DMS79 (cell line): ENCODE measurements at places on chromosomes 2 and 18.

GRCh38 chr2:106869512-106870275 is 16.3 kb downstream of the ST6GAL2 start:
- no peak for DNase-seq

DNA sequence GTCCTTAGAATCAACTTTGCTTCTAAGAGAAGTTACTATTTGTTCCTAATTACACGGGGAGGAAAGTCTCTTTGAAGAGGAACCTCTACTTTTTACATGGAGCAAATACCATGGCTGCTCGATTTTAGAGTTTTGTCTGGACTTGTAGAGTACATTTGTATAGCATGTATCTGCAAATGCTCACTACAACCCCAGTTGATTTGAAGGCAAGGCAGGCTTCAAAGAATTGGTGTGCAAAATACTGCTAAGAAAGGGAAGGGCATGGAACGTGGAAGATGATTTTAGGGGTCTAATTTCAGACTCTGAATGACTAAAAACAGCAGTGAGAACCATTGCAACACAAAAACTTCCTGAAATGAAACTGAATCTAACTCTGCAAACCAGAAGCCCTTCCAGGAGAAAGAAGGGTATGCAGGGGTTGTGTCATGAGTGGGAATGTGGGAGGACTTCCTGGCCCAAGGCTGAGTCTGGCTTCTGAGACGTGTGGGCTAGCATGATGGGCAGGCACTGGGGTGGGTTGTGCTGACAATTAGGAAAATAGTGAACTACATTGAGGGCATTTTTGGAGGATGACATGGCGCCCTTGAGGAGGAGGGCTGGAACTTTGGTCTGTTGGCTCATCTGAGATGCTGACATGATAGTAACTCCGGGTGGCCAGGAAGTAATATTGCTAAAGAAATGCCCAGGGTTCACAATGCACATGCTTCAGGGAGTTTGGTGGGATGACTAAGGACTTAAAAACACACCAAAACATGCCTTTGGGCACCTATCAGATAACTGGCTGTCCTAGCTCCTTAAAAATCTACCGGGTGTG is 18.9 kb upstream of the IL1R2 start:
- no peak for DNase-seq

GRCh38 chr2:145807554-145807953 is 1287.6 kb upstream of the ZEB2 start:
- DNase-seq, result no peak

- no peak for DNase-seq
These were observed 118.3 kb downstream of the LDLRAD4 start for GRCh38 chr18:13336841-13337240.

DNA sequence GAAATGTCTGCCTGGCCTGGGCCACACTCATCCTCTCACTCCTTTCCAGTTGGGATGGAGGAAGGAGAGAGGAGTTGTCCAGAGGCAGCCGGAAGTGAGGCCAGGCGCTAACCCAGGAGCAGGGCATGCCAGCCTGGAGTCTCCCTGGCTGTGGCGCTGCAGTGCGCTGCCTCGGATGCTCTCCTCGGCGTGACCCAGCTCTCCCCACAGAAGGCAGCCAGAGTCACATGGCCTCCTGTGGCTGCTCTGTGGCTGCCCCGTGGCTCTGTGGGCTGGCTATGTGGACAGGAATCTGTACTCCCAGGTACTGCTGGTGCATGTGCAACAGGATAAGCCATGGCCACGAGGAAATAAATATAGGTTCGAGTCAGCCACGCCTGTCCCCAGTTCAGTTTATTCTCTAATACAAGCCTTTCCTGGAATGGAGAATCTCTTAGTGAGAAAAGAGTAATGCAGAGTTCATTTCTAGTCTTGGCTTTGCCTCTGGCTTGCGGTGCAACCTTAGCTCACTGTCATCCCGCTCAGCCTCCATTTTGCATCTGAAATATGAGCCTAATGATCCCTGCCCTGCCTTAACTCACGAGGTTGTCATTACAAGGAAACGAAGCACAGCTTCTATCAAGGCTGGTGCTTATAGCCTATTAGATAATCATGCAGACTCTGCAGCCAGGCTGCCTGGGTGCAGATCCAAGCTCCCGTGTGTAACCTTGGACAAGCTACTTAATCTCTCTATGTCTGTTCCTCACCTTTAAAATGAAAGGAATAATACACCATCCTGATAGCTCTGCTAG is 106.3 kb downstream of the ANTXR1 start:
- no peak for DNase-seq

- DNase-seq, result no peak
These were observed 370.4 kb downstream of the SOCS6 start for GRCh38 chr18:70659036-70659925.

GRCh38 chr18:26535630-26536029 is 12.7 kb downstream of the KCTD1 start:
- no peak for DNase-seq

- DNase-seq, result no peak
These were observed 404.3 kb downstream of the PID1 start for GRCh38 chr2:228866781-228867180.

DNA sequence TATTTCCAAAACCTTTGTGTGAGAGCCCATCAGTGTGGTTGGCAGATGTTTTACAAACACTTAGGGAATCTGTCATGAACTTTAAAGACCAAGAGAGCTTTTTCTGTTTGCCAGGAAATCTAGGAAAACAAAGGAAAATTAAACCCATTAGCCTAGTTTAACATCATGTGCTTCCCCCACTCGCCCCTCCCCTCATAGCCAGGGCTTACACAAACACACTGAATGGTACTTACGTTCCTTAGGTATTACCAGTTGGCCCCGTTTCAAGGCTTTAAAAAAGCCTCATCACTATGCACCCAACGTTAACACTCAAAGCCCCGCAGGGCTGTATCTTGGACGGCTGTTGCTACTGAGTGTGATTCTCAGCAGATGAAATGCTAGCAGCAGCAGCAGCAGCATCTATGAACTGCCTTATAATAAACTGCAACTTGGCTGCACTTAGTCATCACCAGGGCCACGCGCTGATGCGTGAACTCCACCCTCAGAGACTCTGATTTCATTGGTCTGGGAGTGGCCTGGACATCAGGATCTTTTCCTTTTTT is 20.1 kb upstream of the TTC39C start:
- DNase-seq, result peak; percentile 94

DNA sequence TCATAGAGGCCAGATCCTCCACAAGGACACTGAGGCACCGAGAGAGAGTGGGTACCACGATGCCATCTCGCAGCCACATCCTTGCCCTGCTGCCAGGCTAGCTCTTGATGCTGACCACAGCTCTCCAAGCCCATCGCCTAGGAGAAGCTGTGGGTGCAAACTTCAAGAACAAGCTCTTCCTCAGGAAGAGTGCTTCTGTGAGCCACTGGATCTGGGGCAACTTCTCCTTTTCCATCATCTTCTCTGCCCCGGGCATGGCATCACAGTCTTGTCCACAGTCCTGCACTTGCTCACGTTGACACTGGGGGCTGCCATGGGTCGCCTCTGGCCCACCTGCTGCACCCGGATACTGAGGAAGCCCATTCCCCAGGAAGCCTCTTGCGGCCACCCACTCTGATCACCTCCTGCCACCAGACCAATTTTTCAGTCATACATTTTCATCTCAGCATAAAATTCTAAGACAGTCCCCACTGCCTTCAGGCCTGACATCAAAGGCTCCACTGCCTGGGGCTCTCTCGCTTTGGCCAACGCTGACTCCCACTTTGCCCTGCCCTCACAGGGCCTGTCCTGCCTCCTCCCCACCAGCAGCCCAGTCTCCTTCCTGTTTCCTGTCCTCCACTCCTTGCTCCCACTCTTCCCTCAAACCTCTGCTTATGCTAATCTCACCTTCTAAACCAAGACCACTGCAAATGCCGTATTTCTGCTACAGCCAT is 243.9 kb downstream of the AFF3 start:
- no peak for DNase-seq

DNA sequence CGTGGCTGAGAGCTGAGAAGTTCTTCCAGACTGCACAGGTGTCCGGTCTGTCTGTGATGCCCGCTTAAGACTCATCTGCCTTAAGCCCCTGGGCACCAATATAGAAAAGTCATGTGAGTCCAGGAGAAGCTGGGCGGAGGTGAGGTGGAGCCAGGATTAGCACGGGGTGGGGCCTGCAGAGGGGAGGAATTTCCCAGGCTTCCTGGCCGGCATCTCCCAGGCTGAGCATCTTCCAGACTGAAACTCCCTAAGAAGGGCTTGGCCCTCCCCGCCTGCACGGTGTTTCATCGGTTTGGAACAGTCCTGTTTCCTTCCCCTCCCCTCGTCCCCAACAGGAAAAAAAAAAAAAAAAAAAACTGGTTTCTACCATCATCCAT is 270.3 kb downstream of the ATAD2B start:
- no peak for DNase-seq

DNA sequence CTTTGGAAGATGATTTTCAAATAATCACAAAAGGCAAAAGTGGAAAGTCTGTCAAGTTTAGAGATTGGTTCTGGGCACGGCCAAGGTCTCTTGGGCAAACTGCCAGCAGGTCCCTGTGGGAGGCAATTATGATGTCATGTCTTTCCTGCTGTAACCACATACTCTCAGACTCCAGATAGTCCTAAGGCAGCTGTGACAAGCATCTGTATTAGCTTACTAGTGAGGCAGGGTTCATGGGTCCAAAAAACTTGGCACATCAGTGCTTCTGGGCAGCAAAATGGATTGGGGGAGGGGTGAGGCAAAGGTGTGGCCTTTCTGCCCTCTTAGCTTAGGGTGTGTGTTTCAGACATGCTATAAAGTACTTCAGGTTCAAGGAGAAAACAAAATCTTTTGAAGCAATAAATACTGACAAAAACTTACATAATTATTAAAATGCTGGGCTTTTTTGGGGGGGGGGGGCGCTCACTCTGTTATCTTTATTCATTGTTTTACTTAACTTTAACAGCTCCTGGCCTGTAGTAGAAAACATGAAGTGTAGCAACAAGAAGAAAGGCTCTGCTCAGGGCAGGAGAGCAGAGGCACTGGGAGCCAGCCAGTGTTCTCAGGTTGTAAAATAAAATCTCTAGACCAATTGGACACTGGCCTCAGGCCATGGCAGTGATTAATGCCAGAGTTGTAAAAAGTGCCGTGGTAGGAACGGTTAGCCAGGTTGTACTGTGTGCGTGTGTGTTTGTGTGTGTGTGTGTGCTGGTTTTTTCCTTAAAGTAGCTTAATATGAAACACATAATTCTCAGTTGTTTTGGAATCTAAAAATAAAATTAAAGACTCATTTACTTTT is 14.3 kb upstream of the TANC1 start:
- peak; percentile 97 for DNase-seq

- DNase-seq, result no peak
These were observed 181.3 kb upstream of the AGAP1 start for GRCh38 chr2:235312571-235312970.

- peak; percentile 79 for DNase-seq
These were observed 44.5 kb downstream of the COMMD1 start for GRCh38 chr2:61949714-61950560.

- DNase-seq, result no peak
These were observed 499.8 kb downstream of the IRS1 start for GRCh38 chr2:226299771-226300170.

GRCh38 chr2:232483311-232483922 is 4.2 kb downstream of the ECEL1 start:
- DNase-seq, result no peak

- no peak for DNase-seq
These were observed 23.2 kb downstream of the CENPO start for GRCh38 chr2:24816404-24816803.

DNA sequence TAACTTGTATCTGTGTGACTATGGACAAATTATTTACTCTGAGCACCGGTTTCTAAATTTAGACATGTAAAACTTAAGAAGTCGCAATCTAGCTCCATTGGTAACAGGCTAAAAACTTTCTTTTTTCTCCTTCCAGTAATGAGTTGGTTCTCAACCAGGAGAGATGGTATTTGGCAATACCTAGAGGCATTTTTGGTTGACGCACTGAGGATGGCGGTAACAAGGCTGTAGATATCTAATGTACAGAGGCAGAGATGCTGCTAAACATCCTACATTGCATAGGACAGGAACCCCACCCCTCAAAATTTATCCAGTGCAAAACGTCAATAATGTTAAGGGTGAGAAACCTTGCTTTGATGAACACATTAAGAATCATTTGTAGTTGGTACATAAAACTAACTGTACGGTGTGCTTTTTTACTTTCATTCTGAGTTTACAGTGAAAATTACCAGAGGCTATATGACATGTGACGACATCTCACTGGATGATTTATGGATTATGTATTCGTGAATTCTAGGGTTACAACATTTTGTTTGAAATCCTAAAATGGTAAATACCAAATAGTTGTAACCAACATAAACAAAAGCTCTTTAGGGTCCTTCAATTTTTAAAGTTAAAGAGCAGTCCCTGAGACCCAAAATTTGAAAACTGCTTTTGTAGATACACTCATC is 91.3 kb downstream of the TLK1 start:
- no peak for DNase-seq

DNA sequence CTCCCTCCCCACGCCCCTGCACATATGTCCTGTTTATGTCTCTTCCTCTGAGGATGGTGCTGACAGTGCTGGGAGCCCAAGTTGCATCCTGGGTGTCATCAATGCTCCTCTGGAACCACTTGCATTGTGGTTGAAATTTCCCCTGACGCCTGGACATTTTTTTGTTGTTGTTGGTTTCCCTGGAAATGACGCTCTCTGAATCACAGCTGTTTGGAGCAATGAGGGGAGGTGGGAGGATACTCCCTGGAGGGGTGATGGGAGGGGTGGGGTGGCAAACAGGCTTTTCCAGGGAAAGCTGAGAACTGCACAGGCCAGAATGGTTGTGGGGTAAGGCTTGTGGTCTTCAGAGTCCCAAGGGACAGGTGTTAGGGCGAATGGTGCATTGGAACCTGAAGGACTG is 29.6 kb downstream of the CELF4 start:
- DNase-seq, result no peak

- no peak for DNase-seq
These were observed 224.1 kb upstream of the CCDC150 start for GRCh38 chr2:196415384-196415783.

- DNase-seq, result no peak
These were observed 103.9 kb upstream of the LRP1B start for GRCh38 chr2:142234741-142235140.

DNA sequence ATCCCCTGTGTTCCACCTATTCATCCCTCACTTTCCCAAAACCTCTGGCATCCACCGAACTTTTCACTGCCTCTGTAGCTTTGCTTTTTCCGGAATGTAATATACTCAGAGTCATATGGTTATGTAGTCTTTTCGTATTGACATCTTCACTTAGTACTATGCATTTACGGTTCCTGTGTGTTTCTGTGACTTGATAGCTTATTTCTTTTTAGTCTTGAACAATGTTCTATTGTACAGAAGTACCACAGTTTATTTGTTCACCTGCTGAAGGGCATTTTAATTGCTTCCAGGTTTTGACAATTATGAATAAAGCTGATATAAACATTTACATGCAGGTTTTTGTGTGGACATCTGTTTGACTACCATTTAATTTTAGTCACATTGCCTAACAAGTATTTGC is 154.7 kb upstream of the DOK6 start:
- DNase-seq, result no peak

GRCh38 chr2:51722311-51722710 is 690.4 kb upstream of the NRXN1 start:
- DNase-seq, result no peak

DNA sequence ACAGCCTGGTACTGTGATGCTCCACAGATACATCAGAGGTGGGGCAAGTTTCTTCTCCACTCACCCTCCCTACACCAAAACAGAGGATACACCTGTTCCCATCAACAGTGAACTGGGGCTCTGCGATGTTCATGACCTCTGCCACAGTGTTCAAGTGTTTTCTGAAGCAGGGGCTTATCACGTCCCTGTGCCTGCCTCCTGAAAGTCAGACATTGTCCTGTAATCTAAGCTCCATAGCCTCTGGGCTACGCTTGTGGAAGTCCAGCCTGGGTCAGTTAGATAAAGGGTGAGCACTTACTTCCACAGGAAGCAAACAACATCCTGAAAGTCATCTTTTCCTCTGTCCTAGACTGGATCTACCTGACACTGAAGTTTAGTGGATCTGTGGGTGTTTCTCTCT is 20.2 kb upstream of the MRO start:
- DNase-seq, result no peak
